Stimulated activated CD8-positive, alpha-beta memory T cell treated with anti-CD3 and anti-CD28 coated beads, Interleukin-12 subunit alpha, Interleukin-12 subunit beta, amount 100 ng/mL, for 1 hour (primary cell): ENCODE measurements at places on chromosomes 5 and 9.

DNA sequence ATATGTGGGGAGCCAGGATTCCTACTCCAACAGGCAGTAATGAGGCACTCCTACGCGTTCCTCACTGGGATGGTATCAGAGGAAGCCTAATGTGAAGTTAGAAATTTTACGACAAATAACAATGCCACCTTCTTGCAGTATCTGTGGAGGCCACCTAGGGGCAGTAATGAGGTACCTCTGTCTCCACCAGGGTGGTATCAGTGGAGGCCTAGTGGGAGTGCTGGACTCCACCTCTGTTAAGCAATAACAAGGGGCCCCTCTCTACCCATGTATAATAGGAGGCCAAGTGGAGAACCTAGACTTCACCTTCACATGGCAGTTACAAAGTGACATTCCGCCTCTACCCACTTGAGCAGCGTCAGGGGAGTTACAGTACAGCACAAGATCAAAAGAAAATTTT lies 147.9 kb downstream of the PLPPR1 start:
- no peak for DNase-seq

DNA sequence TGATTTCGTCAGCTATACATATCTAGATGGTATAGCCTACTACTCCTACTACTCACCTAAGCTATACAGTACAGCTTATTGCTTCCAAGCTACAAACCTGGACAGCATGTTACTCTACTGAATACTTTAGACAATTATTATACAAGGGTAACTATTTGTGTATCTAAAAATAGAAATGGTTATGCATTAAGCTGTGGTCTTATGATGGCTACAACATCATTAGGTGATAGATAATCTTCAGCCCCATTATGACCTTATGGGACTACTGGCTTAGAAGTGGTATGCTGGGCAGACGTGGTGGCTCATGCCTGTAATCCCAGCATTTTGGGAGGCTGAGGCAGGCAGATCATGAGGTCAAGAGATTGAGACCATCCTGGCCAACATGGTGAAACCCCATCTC lies 40.2 kb downstream of the CERT1 start:
- DNase-seq = no peak

GRCh38 chr5:84274585-84275468 lies 109.9 kb downstream of the EDIL3 start:
- no peak for DNase-seq

- no peak for DNase-seq
These were observed 91.9 kb upstream of the ATG10 start for GRCh38 chr5:81879936-81880335.

DNA sequence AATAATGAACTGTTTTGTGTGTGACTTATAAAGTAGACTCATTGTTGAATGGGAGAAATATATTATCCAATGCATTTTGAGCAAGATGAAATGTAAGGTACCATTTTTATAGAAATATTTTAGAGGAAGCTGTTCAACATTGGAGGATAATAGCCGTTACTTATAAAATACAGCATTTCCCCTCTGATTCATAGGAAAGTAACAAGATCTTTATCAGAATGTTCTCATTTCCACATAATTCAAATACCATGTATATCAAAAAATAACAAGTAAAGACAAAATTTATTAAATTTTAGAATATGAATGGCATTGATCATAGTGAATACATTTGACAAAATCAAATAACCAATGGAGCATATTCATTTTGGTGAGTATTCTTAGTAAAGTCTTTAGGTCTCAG lies 346.7 kb upstream of the PTGER4 start:
- DNase-seq = no peak

- no peak for DNase-seq
These were observed 81.6 kb downstream of the TMEM174 start for GRCh38 chr5:73254642-73255041.

GRCh38 chr5:125685771-125686170 lies 737.4 kb upstream of the GRAMD2B start:
- no peak for DNase-seq

GRCh38 chr5:133460172-133460758 lies 152.1 kb downstream of the FSTL4 start:
- no peak for DNase-seq

GRCh38 chr5:102818934-102819333 lies 63.8 kb downstream of the PAM start:
- no peak for DNase-seq

DNA sequence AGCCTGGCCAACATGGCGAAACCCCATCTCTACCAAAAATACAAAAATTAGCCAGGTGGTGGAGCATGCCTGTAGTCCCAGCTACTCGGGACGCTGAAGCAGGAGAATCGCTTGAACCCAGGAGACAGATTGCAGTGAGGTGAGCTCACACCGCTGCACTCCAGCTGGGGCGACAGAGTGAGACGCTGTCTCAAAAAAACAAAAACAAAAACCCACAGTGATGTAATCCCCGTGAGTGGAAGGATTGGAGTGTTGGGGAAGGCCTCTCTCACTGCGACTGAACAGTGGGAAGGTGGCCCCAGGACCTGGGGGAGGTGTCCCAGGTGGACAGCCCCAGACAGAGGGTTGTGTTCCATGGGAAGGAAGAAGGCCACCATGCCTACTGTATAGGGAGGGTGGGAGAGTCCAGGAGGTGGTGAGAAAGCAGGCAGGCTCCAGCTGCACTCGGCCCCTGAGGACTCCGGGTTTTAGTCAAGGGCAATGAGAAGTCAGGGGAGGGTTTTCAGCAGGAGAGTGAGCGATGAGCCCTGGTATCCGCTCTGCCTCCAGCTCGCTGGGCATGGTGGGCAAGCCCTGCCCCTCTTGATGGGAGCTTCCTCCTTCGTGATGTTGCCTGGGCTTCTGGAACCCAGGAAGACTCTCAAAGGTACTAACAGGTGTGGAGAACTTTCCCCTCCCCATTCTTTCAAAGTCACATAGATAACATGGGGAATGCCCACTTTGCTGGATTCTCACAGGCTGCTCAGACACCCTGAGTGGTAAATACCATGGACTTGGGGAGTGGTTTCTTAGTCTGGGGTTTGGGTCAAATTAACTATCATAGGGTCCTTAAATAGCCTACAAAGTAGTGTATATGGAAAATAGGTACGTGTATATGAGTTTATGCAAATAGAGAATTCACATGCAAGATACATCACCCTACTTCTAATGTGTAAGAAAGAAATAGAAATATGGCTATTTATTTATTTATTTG lies 74.7 kb downstream of the PPARGC1B start:
- DNase-seq = no peak

- DNase-seq = no peak
These were observed 615.0 kb downstream of the HINT1 start for GRCh38 chr5:130549884-130550561.

GRCh38 chr5:108381954-108382783 lies at the start of gene FBXL17:
TSS of gene FBXL17 (minus strand) at chr5:108382098.
- DNase-seq = peak; percentile 80

DNA sequence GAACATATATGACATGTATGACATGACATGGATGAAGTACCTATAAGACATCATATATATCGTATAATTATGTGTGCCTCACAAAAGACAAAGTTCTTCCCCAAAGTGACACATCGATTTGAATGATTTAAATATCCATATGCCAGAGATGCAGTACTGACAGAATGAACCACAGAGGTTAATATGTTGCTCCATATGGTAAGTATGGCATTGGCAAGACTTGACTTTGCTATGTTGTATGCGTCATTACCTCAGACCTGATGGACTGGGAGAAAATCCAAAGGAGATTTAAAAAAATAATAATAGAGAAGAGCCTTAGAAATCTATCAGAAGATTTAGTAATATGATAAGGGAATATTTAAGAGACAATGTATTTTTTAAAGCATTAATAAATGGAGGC lies 263.2 kb downstream of the PJA2 start:
- DNase-seq = no peak

- DNase-seq = no peak
These were observed 2118.6 kb upstream of the C9orf72 start for GRCh38 chr9:29691758-29692407.

- no peak for DNase-seq
These were observed 357.7 kb downstream of the SEMA5A start for GRCh38 chr5:9188131-9188530.

GRCh38 chr5:124719113-124719967 lies 27.1 kb downstream of the ZNF608 start:
- no peak for DNase-seq

DNA sequence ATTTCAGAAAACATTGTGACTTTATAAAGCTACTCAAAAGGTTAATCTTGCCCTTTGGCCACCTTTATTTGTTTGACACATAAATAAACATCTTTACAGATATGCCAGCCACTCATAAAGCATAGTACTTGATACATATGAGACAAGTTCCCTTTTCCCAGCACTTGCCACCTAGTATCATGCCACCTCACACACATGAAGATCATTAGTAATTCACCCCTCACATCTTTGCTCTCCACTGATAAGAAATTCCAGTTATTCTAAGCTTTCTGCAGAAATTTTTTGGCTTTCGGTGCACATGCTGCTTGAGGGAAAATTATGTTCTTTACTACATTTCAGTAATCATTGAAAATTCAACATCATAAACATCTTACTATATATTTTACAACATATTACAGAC lies 59.1 kb downstream of the DEPDC1B start:
- no peak for DNase-seq

DNA sequence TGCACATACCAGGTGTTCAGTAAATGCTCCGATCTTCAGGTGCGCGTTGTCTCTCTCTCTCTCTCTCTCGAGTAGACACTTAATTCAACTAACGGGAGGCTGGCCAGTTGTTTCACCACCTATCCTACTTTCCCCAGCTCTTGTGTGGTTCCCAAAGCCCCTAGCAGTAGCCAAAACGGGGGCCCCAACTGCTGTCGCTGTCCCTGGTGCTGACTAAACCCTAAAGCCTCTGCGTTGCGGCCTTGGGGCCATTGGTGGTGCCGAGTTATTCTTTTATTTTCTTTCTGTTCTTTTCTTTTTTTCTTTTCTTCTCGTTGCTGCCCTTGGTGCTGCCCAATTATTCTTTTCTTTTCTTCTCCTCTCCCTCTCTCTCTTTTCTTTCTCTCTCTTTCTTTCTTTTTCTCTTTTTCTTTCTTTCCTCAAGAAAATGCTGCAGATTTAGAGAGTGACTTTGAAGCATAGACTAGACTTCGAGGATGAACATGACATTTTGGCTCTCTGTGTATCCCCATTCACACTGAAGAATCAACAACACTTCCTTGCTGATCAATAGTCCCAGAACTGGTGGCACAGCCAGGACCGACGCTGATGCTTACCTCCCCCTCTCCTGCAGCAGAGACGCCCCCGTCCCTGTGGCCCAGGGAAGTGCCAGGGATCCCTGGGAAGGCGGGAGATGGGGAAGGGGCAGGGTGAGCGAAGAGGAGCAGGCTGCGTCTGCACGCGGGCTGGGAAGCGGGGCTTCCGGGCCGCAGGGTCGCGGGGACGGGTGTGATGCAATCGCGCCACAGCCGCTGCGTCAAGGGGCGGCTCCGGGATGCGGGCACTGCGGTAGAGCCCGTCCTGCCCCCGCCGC lies at the start of gene FBLL1:
TSS of gene FBLL1 (plus strand) at position 785 of the 853 bp plus-strand sequence. CDS start 200 bp downstream, outside the sequence.
- peak; percentile 14 for DNase-seq
